ENCODE measurements at places on chromosomes 4 and X. TPM values are rescaled to one million over a fixed set of nuclear protein-coding genes. Genes with fewer than 3 reads are reported as not detected.
A peak's percentile ranks its signal among the peaks of the same experiment; 100 is the strongest.

DNA sequence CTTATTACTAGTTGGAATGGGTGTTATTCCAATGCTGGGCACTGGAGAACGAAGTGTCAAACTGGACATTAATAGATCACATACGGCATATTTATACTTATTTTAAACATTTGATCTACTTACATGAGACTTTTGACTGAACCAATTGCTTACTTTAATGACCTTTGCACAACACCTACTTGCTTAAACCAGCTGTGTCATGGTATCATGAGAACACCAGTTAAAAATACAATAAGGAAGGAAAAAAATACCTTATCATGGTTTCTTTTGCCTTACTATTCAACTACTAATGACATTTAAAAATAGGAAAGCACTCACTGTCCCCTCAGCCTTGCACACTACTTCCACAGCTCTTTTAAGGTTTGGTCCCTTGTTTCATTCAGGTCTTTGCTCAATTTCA is 146.9 kb downstream of the FAM13A start:
- no peak for DNase-seq

- no peak for DNase-seq
Observed at GRCh38 chr4:108742451-108743420, 20.1 kb downstream of the ETNPPL start.

GRCh38 chr4:84378983-84379382 is 120.1 kb downstream of the NKX6-1 start:
- no peak for DNase-seq

- no peak for DNase-seq
Observed at GRCh38 chr4:143184217-143184502, 557 bp upstream of the USP38 start.

- no peak for DNase-seq
Observed at GRCh38 chrX:73267206-73267605, 52.6 kb upstream of the NAP1L2 start.

GRCh38 chrX:9252182-9252581 is 212.7 kb upstream of the TBL1X start:
- DNase-seq = no peak

DNA sequence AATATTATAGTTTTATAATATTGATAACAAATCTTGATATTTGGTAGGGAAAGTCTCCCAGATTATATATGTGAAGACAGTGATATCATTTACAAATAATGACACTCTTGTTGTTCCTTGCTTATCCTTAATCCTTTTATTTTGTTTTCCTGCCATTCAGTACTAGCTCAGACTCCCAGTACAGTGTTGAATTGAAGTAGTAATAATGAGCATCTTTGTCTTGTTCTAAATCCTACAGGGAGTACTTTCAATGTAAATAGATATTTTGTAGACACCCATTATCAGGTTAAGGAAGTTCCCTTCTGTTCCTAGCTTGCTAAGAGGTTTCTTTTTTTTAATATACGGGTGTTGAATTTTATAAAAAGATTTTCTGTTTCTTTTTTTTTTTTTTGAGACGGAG is 33.0 kb downstream of the WWC2 start:
- DNase-seq = no peak

- peak; percentile 17 for DNase-seq
Observed at GRCh38 chr4:38902695-38903094, 35.1 kb downstream of the FAM114A1 start.

DNA sequence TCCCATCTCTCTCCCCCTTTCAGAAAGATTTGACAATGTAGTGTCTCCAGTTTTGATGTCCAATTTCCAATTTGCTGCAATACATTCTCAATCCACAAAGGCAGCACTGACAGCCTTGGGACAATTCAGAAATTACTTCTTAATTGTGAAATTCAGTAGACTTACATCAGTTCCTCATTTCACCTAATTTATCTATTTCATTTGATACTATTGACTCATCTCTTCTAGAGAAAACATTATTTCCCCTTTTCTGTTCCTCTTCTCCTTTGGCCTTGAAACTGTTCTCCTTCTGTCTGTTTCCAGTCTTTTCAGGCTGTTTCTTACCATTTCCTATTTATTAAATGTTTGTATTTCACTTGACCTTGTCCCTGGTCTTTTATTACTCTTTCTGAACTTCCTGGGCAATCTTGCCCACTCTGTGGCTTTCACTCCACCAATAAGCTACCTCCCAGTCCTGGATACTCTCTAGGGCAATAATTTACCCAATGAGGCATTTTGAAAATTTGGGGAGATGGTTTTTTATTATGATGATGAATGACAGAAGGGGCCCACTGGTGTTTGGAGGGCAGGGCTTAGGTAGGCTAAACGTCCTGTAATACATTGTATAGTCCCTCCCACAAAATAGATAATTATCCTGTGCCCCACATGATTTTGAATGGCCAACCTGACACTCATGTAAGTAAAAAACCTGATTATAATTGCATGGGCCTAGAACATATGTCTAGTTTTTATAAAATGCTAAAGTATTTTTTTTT is 498.0 kb upstream of the BOD1L1 start:
- no peak for DNase-seq

DNA sequence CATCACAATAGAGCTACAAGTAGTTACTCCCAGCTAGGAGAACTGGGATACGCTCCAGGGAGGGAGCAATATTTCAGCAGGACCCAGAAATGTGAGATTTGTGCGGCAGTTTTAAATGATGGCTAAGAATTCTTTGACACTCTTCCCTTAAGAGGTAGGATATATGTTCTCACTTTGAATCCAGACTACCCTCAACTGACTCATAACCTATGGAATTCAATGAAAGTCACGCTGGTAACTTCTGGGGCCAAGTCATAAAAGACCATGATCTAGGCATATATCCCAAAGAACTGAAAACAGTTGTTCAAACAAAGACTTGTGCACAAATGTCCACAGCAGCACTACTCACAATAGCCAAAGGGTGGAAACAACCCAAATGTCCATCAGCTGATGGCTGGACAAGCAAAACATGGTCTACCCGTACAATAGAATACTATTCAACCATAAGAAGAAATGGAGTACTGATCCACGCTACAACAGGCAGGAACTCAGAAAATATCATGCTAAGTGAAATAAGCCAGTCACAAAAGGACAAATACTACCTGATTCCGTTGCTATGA is 10.5 kb downstream of the CD99L2 start:
- peak; percentile 23 for DNase-seq

DNA sequence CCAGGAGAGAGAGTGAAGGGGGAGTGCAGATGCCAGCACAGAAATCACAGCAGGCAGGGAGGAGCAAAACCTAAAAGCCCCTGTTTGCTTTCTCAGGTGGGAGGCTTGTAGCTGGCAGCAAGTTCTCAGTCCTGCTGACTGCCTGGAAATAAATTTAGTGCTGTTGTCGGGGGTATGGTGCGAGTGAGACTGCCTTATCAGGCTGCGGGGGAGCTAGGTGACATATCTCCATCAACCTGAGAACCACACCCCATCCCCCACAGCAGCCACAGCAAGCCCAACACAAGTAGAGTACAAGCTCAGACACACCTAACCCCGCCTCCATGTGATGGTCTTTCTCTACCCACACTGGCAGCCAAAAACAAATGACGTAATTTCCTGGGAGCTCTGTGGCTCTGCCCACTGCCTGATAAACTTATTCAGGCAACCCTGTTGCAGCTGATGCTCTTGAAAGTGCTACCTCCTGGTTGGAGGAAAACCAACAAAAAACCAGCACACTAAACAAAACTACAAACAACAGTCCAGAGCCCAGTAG is 953.4 kb upstream of the NDST4 start:
- DNase-seq = peak; percentile 74

DNA sequence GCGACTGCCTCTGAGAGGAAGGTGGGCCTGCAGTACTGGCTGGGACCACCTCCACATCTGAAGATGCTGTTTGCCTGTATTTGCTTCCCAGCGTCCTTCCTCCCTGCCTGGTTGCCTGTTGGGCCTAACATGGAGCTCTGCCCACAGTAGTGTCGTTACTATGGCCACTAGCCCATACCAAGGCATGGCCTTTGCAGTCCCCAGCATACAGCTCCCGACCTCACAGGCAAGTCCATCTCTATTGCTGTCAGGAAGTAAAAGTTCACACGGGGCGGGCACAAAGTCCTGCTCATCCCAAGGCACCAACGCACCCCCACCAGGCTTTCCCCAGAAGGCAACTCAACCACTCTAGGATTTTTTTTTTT is 71.6 kb downstream of the MAML3 start:
- DNase-seq = no peak

GRCh38 chr4:55172694-55173287 is 47.4 kb upstream of the KDR start:
- no peak for DNase-seq

GRCh38 chr4:74990276-74990875 is 57.5 kb downstream of the PARM1 start:
- DNase-seq = no peak

- DNase-seq = no peak
Observed at GRCh38 chrX:136493011-136493410, 4.4 kb upstream of the HTATSF1 start.

- no peak for DNase-seq
Observed at GRCh38 chrX:41558531-41558930, 111.4 kb downstream of the NYX start.

GRCh38 chr4:8144359-8144758 is 14.3 kb downstream of the ABLIM2 start:
- no peak for DNase-seq

DNA sequence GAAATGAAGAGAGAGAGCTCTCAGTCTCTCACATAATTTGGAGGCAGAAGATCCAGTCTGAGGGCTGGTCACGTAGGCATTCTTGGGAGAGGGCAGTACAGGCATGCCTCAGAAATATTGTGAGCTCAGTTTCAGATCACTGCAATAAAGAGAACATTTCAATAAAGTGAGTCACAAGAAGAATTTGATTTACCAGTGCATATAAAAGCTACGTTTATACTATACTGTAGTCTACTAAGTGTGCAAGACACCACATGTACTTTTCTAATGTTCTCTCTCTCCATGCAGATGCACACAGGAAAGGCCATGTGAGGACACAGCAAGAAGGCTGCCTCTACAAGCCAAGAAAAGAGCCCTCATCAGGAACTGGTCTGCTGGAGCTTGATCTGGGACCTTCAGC is 583.5 kb upstream of the FAT1 start:
- peak; percentile 79 for DNase-seq

DNA sequence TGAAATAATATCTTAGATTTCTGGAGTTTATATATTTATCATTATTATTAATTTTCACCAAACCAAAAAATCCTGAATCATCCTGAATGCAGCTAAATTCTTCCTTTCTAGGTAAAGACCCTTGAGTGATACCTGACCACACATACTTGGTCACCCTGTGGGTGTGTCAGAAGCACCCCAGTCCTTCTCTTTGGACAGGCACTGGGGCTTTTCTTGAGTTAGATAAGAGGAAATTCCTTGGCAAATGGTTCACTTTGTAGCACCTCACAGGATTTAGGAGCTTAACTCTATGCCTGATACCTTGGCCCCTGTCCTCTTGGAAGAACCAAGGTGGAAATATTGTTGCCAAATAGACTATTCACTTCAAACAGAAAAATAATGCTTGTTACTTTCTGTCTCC is 69.6 kb upstream of the PNPLA4 start:
- DNase-seq = no peak

DNA sequence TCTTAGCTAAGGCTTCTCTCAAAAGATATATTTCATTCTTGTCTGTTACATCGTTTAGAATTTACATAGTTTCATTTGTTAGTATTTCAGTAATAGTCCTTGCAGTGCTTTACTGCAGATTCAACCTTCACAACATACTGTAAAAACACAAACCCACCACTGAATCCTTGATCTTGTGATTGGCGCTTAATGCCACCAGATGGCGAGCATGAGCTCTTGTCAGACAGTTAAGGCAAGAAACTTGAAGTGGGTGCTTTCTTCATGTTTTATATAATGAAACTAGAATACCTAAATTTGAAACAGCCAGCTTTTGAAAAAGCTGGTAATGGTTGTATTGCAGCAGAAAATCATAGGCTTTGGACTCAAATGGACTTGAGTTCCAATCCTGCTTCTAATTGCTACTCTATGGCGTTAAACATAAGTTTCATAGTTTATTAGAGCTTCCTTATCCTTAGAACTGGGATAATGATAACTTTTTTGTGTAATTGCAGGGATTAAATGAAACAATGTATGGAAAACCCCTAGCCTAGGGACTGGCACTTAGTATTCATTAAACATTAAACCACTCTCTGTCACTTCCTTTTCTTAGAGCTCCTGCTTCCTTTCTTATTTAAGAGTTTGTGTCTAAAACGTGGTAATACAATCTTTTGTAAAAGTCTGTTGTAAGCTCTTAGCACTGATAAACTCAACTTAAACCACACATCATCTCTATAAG is 95.1 kb downstream of the USP9X start:
- peak; percentile 42 for DNase-seq

GRCh38 chr4:150573534-150573933 is 8.4 kb upstream of the MAB21L2 start:
- peak; percentile 24 for DNase-seq

DNA sequence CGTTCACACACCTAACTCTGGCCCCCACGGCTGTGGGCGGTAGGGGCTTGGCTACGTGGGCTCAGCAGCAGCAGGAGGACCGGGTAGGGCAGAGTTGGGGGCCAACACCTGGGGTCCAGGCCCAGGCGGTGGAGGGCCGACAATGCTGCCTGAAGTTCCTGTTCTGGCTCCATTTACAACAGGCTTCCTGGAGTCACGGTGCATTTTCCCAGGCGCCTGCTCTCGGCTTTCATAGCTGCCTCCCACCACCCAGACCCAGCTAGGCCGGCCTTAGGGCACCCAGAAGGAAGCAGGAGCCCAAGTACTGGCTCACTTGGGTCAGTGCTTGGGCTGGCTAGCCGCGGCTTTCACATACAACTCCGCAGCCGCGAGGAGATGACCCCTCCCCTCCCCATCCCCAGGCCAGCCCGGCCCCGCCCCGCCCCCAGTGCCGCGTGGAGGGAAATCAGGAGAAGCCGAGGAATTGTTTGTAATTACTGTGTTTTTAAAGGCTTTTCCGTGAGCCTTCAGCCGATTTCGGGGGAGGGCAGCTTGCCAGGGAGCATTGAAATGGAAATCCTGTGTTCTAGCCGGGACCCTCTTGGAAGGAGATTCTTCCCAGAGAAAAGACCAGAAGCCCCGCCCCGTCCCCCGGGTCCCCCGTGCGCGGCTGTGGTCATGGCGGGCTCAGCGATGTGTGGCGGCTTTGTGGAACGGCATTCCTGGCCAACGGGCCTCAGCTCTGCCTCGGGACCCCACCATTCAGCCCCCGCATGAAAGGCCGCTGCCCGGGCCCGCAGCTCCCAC is 28.5 kb downstream of the PJA1 start:
- DNase-seq = no peak

LNX1 gene
- not detected for total RNA-seq

MEPE gene
- not detected for total RNA-seq

ZNF280C gene
- total RNA-seq = 5.1 TPM

TMSB15B gene
- total RNA-seq = 12.1 TPM

CLDN22 gene
- total RNA-seq = not detected

Data from mammary epithelial cell (primary cell).